Astrocyte of the spinal cord (primary cell): ENCODE measurements at places on chromosomes 5 and 9.

- DNase-seq: no peak
These were observed 11.2 kb downstream of the LMX1B start for GRCh38 chr9:126624912-126625311.

DNA sequence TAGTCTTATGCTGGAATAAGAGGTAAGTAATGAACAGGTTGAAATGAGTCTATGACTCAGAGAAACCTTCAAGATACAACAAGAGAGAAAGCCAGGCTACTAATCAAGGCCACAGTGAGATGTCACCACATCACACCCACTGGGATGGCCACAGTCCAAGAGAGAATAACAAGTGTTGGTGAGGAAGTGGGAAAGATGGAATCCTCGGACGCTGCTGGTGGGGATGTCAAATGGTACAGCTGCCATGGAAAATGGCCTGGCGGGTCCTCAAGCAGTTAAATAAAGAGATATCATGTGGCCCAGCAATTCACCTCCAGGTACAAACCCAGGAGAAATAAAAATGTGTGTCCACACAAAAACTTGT is 41.9 kb upstream of the NEURL1B start:
- no peak for DNase-seq

GRCh38 chr5:124797665-124798087 is 51.2 kb upstream of the ZNF608 start:
- no peak for DNase-seq

DNA sequence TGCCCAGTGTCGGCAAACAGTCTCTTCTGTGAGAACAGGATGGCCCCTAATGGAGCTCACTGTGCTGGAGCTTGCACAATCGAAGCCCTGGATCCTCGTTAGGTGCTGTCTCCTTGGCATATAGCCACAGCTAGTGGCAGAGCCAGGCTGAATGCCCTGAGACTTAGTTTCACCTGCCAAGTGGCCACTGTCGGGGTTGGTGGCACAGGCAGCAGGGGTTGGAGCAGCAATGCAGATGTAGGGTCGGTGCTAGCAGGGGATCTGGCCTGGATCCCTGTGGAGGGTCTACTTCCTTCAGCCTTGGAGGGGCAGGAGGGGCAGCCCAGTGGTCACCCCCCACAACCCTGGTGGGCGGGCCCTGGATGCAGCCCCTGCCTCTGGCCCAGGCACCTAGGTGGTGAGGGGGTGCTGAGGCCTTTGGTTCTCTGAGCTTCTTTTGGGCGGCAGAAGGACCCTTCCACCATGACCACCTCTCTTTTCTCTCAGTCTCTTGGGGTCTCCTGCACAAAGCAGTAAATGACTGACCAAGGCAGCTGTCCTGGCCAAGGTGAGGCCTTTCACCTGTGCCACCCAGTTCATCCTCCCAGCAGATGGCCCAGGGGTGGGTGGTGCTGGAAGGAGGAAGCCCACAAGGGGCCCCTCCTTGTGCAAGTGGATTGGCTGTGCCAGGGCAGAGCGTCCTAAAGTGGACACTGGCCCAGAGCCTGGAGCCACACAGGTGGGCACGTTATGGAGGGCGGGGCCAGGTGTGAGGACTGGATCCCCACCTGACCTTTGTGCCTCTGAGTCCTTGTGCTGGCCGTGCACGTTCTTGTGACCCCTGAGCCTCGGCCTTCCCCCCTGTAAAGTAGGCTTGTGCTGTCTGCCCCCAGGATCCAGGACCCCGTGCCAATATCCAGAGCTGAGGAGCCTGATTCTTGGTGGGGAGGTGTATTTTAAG is 44.8 kb downstream of the PHF2 start:
- DNase-seq: no peak
